ENCODE measurements at places on chromosomes 7 and 10.
A peak's percentile ranks its signal among the peaks of the same experiment; 100 is the strongest.

DNA sequence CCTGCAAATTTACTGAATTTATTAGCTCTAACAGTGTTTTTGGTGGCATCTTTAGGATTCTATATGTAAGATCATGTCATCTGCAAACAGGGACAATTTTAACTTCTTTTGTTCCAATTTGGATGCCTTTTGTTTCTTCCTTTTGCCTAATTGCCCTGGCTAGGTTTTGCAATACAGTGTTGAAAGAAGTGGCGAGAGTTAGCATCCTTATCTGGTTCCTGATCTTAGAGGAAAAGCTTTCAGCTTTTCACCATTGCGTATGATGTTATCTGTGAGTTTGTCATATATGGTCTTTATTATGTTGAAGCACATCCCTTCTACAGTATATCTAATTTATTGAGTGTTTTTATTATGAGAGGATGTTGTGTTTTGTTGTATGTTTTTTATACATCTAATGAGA, 301.4 kb downstream of the PTPRN2 start:
- no peak for DNase-seq

GRCh38 chr10:28082885-28083284, 84.0 kb upstream of the ODAD2 start:
- DNase-seq: no peak

GRCh38 chr7:98398567-98399372, 2.1 kb downstream of the BAIAP2L1 start:
- DNase-seq: no peak

DNA sequence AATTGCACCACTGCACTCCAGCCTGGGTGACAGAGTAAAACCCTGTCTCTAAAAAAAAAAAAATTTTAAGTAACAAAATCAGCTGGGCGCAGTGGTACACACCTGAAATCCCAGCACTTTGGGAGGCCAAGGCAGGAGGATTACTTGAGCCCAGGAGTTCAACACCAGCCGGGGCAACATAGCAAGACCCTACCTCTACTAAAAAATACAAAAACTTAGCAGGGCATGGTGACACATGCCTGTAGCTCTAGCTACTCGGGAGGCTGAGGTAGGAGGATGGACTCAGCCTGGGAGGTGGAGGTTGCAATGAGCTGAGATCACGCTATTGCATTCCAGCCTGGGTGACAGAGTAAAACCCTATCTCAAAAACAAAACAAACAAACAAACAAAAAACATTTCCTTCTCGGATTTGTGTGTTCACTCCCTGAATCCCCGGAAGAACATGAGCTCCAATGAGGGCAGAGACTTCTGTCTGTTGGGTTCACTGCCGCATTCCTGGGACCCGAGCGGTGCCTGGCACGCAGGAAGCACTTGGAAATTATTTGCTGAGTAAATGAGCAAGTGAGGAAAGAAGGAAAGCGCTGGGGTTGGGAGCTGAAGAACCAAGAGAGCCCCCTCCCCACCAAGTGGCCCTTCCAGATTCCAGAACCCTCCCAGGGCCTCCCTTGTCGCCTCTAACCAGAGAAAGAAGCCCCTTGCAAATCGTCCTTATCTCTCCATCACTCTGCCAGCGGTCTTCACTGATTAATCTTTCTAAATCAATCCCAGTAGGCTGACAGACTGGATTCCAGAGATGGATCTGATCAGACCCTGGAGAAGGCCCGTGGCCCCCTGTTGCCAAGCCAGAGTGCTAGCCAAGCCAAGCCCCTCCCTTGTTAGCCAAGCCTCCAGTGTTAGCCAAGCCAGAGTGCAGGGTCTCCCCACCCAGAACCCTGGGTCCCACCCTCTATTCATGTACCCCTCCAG, 6.2 kb downstream of the TNRC18 start:
- no peak for DNase-seq

GRCh38 chr7:16693601-16694318, 47.8 kb downstream of the BZW2 start:
- no peak for DNase-seq

DNA sequence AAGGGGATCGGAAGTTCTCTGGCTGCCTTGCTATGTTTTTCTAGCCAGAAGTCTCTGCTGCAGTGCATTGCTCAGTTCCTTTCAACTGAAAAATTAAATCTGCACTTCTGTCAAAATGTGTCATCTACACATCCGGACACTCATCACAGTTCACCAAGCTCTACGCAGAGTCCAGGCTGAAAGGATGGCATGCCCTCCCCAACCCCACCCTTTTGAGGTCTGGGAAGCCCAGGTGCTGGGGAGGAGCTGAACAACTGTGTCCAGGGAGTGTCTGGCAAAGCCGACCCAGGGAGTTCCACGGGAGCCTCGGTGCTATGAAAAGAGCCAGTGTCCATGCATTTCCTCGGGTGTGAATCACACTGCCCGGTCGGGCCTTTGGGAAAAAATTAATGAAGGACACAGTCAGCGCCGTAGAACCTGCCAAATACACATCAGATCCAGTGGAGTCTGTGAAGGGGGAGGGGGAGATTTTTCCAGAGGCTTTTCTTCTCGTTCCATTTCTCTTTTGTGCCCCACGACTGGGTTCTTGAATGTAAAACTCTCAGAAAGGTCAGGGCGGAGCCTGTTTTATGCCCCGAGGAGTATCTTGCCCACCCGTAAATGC, 757 bp upstream of the PALS2 start:
- no peak for DNase-seq

DNA sequence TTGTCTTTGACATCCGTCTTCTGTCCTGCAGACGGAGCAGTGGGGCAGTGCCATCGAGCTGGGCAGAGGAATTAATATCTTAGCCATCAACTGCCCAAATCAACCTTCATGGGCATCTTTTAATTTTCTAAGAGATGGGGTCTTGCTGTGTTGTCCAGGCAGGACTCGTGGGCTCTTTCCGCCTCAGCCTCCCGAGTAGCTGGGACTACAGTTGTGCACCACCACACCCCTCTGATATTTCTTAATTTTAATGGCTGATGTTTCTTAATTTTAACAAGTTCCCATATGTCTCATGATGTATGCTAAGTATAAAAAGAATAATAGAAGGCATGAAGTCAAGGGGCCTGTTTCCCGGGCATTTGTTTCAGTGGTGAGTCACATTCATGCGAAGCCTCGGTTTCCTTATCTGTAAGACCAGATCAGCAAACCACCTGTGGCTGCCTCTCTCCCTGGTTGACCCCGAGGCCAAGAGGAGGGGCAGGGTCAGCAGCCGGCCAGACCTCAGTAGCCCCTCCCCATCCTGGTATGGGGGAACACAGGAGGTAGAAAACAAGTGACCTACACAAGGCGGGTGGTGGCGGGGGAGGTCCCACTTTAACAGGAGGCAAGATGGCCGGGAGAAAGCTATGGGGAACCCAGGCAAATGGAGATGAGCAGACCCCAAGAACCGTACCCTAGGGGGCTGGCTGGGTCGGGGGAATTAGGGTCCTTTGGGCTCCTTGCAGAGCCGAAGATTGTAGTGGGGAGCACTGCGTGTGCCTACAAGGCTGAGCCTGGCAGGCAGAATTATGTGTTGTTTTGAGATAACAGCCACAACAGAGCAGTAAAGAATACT, 85.5 kb downstream of the CUX1 start:
- DNase-seq: no peak

- DNase-seq: no peak
These were observed 254.0 kb downstream of the RPS24 start for GRCh38 chr10:78287618-78288017.

DNA sequence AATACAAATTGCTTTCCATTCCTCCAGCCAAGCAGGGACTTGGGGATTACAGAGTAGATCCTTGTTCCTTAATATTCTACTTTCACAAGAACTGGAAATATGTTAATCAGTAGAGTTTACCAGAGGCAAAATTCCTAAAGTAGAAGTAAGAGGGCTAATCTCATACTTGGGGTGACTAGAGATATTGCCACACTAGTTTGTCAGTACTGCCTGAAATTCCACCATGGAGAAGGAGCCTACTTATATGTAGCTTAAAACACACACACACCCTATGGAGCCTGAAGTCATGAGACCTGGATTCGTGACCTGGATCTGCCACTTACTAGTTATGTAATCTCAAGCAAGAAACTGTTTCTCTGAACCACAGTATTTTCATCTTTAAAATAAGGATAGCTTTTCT, 33.9 kb downstream of the STRIP2 start:
- no peak for DNase-seq

GRCh38 chr10:88810196-88810961, 7.8 kb downstream of the LIPM start:
- DNase-seq: no peak

DNA sequence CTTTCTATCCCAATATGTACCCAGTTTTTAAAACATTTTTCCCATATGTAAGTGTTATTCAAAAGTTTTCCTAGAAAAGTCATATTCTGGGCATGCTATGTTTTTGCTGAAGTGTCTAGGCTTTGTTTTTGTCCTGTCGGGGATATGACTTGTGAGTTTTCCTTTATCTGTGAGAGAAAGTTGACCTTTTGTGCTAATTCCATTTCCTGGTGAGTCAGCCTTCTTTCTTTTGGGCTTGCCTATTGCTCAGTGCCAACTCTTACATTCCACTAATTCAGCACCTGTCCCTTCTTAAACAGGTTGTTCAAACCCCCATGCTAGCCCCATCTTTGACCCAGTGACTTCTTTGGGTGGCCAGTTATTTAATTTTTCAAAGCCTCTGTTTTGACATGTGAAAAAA, 146.2 kb downstream of the AHR start:
- no peak for DNase-seq

GRCh38 chr10:74187237-74187636, 36.2 kb downstream of the ADK start:
- DNase-seq: no peak

GRCh38 chr10:11442001-11442773, 169.3 kb downstream of the USP6NL start:
- no peak for DNase-seq

- DNase-seq: no peak
These were observed 282.8 kb downstream of the ARHGAP12 start for GRCh38 chr10:31645786-31646185.

DNA sequence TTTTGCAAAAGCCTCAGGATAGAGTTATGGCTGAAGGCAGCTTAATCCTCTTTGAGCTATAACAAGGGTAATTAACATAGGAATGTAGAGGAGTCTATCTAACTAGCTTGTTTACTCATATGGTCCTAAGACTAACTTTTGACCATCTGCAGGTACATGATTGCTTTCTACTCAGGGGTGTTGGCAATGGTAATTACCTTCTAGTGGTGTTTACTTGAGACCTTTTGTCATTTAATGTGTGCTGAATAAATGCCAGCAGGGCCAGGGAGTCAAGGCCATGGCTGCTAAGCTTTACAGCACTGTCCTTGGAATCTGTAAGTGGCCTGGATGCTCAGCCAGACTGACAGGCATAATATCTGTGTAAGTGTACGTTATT, 1325.0 kb downstream of the XPNPEP1 start:
- no peak for DNase-seq

GRCh38 chr7:136294977-136295376, 317.8 kb upstream of the MTPN start:
- DNase-seq: no peak

GRCh38 chr10:20157314-20157713, 341.1 kb downstream of the PLXDC2 start:
- DNase-seq: no peak

DNA sequence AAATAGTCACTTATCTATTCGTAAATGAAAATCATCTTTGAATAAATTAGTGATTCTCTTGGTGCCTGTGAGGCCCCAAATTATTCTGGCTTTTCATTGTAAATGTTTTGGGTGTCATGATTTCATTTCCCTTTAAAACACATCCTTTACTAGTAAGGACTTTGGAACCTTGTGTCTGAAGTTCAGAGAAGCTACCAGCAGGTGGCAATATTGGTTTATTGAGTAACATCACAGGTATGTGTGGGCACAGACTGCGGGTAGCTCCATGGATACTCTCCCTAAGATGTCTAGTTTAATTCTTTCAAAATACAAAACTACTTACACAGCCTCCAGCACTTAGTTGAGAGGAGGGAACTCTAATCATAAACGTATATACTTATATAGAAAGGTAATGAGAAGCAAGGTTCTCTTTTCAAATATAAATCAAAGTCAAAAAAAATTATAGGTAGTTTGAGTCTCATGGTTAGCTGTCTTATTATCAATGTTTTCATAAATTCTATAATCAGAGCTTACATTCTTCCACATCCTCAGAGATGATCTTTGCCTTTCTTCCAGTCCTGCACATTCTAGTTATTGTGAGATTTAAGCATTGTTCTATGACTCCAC, 449.6 kb downstream of the GRM8 start:
- DNase-seq: peak; percentile 54

DNA sequence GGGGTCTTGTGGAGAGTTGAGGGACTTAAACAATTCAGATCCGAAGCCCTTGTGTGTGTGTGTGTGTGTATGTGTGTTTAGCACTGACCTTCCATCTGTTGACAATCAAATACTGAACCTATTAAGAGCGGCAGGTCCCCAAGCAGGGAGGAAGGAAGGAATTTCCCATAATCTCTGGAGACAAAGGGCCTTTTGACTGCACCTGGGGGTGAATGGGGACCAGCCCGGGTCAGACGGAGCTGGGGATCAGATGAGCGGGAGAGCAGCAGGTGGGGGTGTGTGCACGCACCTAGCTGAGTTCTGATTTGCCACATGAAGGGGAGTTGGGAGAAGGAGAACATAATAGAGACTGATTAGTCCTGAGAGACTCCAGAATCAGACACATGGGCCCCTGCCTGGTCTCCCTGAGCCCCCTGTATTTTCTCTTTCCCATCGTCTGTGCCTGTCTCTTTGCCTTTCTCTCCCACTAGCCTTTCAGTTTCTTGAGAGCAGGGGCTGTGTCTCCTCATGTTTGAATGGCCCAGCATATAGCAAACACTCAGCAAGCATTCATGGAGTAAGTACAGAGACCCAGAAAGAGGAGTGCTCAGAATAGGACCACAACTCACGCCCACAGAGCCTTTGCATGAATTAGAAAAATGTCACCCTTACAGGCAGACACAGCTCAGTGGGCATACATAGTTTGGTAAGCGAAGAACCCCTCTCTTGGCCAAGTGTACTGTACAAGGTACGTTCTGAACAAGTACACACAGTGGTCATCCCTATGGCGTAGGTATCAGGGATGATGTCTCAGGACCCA, 288.3 kb upstream of the HABP2 start:
- no peak for DNase-seq

- DNase-seq: no peak
These were observed 299.9 kb upstream of the LRRN3 start for GRCh38 chr7:110790992-110791391.

Measured in NCI-H2107 (cell line).